ENCODE measurements at places on chromosomes 3 and 15. TPM values are rescaled to one million over a fixed set of nuclear protein-coding genes. Genes with fewer than 3 reads are reported as not detected.

The SLC22A14 gene
- total RNA-seq = 0.18 TPM

The GAP43 gene
- 0.29 TPM for total RNA-seq

GRCh38 chr3:129829640-129830039 is 63.9 kb downstream of the TMCC1 start:
- no peak for DNase-seq

DNA sequence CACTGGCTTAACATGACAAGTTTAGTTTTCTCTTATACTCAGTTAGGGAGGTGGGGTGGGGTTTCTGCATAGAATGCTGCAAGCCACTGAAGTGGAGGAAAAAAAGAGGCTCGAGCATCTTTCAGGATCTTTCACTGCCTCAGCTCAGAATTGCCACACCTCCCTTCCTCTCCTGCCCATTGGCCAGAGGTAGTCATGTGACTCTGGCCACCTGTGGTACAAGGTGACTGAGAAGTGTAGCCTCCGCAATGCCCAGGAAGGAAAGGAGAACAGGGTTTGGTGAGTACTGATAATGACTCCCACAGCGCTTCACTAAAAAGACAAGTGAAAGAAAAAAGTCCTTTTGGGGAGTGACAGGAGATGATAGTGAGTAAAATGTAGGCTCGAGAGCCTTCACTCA is 124.3 kb upstream of the TRIM42 start:
- DNase-seq = no peak

DNA sequence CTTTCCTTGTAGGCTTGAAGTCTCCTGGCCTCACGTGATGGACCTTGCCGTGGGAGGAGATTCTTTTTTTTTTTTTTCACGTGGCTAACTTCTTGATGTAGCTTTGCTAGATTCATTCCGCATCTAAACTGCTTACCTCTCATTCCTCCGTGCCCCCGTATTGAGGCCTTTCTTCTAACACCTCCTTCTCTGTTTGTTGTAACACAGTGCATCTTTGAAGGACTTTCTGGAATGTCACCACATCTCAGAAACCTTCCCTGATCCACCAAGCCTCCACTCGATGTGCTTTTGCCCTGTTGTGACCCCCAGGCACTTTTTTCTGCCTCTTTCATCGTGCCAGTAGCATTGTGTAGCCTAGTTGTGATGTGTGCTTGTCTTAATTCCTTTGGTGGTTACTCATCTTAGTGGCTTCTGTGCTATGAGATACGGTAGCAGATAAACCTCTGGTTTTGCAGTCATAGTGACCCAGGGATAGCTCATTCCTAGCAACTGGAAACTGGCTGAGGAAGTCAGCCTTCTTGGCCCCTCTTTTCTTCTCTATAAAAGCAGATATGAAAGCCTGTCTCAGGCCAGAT is 1.6 kb upstream of the BNC1 start:
- DNase-seq = no peak

GRCh38 chr15:83733206-83733605 is 79.3 kb downstream of the ADAMTSL3 start:
- no peak for DNase-seq

- no peak for DNase-seq
Measured at GRCh38 chr3:167437428-167438139, 36.3 kb downstream of the SERPINI2 start.

- DNase-seq = no peak
Measured at GRCh38 chr3:138271189-138271794, 58.4 kb downstream of the NME9 start.

GRCh38 chr3:114384558-114384903 is 90.7 kb downstream of the TIGIT start:
- DNase-seq = no peak
